ENCODE measurements at places on chromosomes 4 and X. TPM values are rescaled to one million over a fixed set of nuclear protein-coding genes. Genes with fewer than 3 reads are reported as not detected.

Gene RAB33B
- 10.3 TPM for total RNA-seq

Gene UCHL1
- 638 TPM for total RNA-seq

Gene MXD4
- 22.7 TPM for total RNA-seq

Gene GNL3L
- total RNA-seq = 19.3 TPM

Gene CNKSR2
- 54.5 TPM for total RNA-seq

Gene TEX28
- not detected for total RNA-seq

Gene PPEF2
- total RNA-seq = not detected

Gene BEX5
- total RNA-seq = 3.8 TPM

Gene FRAS1
- total RNA-seq = 21.3 TPM

Gene STK32B
- 2.6 TPM for total RNA-seq

DNA sequence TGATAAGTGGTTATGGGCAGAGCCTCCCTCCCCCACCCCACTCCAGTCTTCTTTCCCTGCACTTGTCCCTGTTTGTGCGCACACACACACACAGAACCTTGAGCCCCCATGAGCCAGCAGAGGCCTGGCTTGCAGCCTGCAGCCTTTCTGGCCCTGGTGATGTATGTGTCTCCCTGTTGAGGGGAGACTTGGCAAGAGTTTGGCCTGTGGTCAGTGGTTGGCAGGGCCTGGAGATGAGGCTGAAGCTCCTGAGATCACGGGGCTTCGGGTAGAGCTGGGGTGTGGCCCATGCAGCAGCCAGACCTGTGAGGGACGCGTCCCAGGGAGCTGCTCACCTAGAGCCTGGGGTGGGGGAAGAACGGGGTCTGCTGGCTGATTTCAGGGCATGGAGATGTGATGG lies 2.3 kb downstream of the GPR173 start:
- no peak for DNase-seq

- peak; percentile 8 for DNase-seq
These were observed 82.9 kb downstream of the DKK2 start for GRCh38 chr4:106953036-106953705.

DNA sequence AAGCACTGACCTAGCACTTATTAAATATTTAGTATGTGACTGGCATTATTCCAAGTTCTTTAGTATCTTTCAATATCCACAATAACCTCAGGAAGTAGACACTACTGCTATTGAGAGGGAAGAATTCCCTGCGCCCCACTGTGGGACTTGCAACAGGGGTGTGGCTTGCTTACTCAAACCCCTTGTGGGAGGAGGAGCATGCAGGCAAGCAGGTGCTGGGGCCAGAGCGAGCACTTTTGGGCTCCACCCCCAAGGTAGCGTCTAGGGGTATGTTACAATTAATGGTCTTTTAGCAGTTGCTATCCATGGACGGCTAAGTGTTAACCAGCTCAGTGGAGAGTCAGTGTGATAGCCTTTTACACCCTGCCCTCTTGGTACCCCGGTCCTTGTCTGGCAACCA lies 50.7 kb downstream of the FAM13A start:
- DNase-seq = no peak

DNA sequence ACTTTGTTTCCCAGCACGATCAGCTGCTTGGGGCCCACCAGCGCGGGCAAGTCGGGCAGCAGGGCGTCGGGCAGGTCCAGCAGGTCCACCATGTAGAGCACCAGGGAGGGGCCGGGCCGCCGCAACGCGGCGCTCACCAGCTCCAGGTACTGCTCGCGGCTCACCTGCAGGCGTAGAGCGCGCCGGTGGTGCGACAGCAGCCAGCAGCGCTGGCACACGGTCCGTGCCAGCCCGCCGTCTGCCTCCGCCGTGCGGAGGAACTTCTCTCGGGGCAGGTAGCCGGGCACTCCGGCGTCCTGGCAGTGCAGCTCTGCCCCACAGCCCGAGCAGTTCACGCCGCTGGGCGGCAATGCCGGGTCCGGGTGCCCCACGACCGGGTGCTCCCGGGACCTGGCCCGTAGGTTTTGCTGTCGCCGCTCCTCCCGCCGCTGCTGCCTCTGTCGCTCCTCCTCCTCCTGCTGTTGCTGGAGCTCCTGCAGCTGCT lies 527 bp downstream of the NOA1 start:
- DNase-seq = peak; percentile 64

DNA sequence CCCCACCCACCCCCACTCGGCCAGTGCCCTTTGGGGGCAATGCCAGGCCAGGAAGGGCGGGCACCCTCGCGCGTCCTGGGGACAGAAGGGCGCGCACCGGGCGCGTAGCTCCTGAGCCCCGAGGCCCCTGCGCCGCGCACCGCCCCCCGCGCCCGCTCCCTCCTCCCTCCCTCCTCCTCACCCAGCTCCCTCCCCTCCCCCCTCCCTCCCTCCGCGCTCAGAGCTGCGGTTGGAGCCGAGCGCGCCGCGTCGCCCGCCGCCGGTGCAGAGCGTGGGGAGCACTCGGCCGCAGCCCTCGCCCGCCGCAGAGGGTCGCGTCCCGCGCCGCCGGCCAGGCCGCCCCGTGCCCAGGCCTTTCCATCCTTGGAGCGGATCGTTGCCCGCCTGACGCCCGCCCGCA lies at the start of gene ATP2B3:
Gene ATP2B3, plus strand, starts transcription at position 220 of the 400 bp plus-strand sequence. CDS start 18,606 bp downstream, outside the sequence.
- peak; percentile 51 for DNase-seq

GRCh38 chr4:180710628-180711337 lies 1532.4 kb upstream of the TENM3 start:
- DNase-seq = no peak

- no peak for DNase-seq
These were observed 25.3 kb downstream of the DCX start for GRCh38 chrX:111386615-111387233.

DNA sequence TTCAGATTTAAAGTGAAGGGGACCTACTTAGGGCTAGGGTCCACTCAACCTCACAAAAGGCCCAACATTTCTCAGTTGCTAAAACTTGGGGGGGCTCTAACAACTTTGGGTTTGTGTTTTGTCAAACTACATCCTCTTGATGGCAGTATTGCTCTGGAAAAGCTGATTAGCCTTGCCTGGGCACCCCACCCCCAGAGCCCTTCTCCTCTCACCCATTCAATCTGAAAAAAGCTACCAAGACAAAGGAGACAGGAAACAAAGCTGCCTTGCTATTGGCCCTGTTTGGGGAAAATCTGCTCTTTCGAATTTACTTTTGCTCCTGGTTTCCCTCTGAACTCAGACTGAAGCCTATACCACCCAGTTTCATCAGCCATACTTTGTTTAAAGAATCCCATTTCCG lies 195.2 kb upstream of the STK26 start:
- DNase-seq = peak; percentile 79

DNA sequence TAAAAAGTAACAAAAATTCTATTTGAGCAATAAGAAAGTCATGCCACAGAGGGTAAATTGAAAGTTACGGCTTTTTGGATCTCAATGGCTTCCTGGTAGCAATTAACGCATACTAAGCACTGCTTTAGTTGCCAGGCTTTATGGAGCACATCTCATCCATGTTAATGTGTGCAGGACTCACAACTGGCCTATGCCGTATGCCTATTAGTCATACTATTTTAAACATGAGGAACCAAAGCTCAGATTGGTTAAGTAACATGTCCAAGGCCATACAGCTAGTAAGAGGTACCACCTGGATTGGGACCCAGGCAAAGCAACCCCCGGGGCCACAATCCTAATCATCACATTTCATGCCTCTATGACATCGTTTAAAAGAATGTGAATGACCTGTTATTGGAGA lies 17.1 kb downstream of the DAPP1 start:
- no peak for DNase-seq

GRCh38 chrX:38574858-38575257 lies 13.5 kb downstream of the TSPAN7 start:
- no peak for DNase-seq

GRCh38 chr4:150164055-150164454 lies 85.8 kb downstream of the DCLK2 start:
- no peak for DNase-seq

- DNase-seq = no peak
These were observed 72.0 kb downstream of the WFS1 start for GRCh38 chr4:6341696-6342095.
